ENCODE measurements at places on chromosomes 16 and 17.
A peak's percentile ranks its signal among the peaks of the same experiment; 100 is the strongest.

- peak; percentile 34 for DNase-seq
Measured at GRCh38 chr17:10357768-10358167, 15.0 kb downstream of the MYH13 start.

DNA sequence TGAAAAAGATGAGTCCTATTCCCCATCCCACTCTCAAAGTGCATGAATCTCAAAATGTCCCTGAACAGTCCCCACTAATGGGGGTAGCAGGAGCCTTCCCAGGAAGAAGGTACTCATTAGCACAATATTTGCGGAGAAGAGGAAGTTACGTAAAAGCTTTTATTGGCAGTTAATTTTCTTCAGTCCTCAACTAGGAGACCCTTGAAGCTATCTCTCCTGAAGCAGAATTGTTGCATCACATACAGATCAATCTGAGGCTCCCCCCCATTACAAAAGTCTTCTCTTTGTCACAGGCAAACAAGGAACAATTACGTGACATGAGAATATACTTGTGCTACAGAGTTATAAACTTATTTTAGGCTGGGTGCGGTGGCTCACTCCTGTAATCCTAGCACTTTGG is 14.2 kb downstream of the SLFN12L start:
- DNase-seq = no peak

DNA sequence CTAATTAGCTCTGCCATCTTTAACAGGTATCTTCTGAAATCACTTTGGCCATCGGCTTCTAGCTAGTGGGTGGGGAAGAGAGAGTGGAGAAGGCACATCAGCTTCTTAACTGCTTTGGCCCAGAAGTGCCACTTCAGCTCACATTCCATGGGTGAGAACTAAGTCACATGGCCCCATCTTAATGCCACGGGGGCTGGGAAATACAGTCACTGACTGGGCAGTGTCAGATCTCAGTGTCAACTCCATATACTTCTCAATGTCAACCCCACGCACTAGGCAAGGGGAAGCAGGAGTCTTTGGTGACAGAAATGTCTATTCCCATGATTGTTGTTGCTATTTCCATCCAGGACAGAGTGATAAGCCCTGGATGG is 29.4 kb downstream of the CCR7 start:
- no peak for DNase-seq

GRCh38 chr16:52812678-52813556 is 239.8 kb downstream of the CHD9NB start:
- no peak for DNase-seq

DNA sequence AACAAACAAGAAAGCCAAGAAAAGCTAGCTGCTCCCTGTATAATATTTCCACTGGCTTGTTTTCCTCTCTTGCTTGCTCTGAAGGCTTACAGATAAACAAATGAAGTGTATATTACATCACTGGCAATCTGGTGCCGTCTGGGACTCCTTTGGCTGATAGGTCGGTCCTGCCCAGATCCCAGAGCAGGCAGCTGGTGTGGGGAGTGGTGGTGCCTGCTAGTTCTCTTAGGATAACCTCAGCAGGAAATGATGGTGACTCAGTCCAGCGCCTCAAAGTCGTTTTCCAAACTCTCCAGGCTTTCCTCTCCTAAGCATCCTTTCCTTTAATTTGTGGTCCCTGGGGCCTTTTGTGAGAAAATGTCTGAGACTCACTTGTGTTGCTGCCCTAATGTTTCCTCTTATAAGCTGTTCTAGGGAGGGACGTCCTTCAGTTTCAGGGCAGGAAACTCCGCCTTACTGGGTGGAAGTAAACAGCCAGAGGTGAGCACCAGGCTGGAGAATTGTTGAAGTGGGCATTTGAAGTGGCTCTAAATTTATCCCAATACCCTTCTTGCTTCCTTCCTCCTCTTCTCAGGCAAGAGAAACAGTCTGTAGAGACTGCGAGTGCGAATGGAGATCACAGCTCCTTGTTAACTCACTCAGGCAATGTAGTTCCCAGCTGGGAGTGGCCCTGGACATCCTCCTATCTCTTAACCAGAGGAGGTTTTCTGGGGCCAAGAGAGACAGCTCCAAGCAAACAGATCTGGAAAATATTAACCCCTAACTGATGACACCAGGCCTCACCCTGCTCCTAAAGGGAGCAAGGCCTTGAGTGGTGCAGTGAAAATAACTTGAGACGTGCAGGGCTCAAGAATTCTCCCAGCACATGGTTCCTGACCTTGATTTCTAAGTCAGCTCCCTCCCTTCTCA is 34.9 kb downstream of the CD300LF start:
- no peak for DNase-seq

DNA sequence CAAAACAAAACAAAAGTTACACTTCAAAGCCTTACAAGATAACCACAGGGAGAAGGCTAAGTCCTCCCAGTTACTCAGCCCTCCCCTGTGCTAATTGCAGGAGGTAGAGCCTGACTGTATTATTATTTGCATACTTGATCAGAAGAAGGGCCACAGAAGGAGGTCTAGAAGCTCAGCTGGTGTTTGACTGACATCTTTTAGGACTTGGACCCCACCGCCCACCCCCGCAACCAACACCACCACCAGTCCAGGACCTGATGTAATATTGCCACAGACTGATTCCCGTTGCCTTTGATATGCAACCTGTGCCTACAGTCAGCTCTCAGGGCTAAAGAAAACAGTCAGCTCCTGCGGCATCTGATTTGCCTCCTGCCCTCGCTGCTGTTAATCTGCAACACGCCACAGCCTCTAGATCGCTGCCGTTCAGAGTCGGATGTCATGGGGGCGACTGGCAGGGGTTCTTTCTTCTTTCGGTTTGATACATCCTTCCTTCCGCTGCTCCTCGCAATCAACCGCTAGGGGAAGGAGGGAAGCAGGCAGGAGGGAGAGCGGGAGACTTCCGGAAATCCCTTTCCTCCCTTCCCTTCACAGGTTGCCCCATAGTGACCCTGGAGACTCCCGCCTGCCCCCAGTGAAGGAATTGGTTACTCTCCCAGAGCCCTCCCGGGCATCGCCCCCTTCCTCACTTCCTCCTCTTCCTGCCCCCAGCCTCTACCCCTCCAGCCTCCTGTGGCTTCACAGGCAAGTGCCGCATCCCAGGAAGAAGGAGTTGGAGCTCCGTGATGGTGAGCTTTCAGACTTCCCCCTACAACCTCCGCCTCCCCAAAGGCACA is 90.5 kb upstream of the SOX9 start:
- DNase-seq = peak; percentile 16

- DNase-seq = no peak
Measured at GRCh38 chr17:43079641-43080302, 45.4 kb downstream of the BRCA1 start.

GRCh38 chr17:78535273-78536197 is 41.7 kb downstream of the DNAH17 start:
- no peak for DNase-seq

- DNase-seq = no peak
Measured at GRCh38 chr16:8436931-8437330, 153.4 kb downstream of the TMEM114 start.

- DNase-seq = peak; percentile 75
Measured at GRCh38 chr16:117379-118365, 20.8 kb downstream of the NPRL3 start.

- no peak for DNase-seq
Measured at GRCh38 chr17:20281860-20282259, 185.5 kb downstream of the LGALS9B start.

DNA sequence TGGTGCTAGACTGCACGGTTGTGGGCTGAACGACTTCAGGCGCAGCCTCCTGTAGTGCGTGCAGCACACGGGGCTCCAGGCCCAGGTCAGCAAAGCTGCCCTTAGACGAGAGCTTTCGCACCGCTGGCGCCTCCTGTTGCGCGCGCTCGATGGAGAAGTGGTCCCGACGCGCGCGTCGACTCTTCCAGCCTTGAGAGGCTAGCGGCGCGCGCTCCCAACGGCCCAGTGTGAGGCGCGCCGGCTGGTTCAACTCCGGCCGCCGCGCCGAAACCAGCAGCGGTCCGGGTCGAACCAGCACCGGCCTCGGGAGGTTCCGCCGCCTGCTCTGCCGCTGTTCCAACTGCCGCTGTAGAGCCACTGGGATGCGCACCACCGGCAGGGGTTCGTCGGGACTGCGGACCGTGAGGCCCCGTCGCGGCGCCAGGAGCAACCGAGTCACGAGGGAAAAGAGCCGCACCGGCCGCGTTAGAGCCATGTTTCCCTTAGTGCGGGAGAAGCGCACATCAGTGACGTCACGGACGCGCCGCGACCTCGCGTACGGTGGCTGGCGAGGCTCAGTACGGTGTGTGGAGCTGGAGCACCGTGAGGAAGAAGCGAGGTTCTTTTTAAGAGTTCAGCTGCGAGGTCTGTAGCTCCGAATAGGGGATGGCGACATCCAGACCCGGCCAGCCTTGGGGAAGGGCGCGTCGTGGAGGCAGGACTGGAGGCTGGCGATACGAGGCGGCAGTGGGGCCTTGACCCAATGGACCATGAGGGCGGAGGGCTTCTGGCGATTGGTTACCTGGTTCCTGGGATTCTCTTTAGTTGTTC is at the start of the genes DDX28 and DUS2:
Gene DDX28 (minus strand): TSS at position 505 of the 810 bp plus-strand sequence. CDS start 30 bp downstream, at position 475.
Gene DUS2 (plus strand): TSS at position 557 of the 810 bp plus-strand sequence. CDS start 14,740 bp downstream, outside the sequence.
- DNase-seq = peak; percentile 94

DNA sequence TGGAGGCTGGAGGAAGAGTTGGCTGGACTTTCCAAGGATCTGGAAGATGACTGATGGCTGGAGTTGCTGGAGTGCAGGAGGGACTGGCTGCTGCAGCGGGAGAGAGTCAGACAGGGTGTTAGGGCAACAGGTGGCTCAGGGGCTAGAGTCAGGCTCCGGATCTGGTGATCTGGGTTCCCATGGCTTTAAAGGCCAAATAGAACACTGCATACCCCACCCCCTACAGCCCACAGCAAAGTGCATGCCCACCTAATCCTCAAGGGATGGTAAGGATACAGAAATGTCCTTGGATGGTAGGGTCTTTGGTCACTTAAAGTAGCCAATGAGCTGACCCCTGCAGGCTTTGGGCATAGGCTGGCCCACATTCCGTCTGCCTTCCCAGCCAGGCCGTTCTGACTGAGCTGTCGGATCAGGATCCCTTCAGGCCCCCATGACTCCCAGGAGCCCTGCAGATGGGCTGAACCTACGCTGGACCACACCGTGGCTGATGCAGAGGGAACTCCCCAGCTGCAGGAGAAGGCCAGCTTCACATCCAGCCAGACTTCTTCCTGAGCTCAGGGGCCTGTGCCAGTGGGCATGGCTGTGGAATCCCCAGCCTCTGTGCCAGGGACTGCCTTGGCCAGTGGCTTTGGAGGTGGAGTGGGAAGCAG is 13.9 kb downstream of the TNS4 start:
- DNase-seq = no peak

DNA sequence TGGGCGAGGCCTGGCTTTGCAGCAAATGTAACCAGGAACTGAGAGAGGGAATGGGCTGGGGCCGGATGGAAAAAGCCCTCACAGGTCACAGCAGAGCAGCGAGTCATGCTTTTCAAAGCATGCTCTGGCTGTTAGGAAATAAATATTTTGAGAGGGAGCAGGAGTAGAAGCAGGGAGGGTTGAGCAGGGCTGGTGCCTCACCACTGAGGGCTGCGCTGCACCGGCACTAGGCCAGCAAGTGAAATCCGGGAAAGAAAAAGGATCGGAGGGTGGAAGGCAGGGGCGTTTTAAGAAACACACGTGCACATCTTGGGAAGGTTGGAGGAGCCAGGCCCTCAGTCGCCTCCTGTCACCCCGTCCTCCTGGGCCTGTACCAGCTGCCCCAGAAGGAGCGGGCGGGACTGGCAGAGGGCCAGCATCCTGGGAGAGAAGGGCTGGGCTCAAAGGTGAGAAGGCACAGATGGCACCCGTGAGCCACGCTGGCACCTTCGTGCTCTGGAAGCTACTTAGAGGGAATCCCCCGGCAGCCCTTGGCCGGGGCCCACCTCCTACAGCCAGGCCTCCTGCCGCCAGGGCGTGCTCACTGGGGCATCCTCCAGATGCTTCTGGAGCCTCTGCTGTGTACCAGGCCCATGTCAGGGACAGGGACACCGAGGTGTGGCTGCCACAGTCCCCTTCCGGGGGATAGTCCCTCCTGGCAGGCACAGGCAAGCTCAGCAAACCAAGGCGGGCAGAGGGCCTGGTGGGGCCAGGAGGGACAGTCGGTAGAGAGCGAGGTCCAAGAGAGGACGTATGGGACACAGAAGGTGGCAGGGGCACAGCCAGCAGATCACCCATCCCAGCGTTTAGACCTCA is 71.5 kb upstream of the PLCG2 start:
- DNase-seq = no peak

GRCh38 chr16:14527411-14528044 is 102.5 kb downstream of the PARN start:
- DNase-seq = no peak

GRCh38 chr16:52929478-52930400 is 123.0 kb downstream of the CHD9NB start:
- no peak for DNase-seq

DNA sequence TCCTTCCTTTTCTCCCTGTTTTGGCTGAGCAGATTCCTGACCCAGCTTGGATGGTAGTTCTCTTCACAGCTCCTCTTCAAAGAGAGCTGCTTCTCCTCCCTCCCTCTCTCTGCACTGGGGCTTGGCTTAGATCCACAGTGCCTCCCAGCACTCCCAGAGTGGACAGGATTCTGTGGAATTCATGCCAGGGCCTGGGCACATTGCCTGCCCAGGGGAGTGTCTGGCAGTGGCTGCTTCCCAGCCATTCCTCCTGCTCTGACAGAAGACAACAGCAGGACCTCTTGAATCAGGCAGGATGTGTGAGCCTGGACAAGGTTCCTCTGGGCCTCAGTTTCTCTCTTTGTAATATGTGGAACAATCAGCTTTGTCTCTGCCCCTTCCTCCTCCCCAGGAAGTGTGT is 4.5 kb upstream of the MMP28 start:
- DNase-seq = no peak

DNA sequence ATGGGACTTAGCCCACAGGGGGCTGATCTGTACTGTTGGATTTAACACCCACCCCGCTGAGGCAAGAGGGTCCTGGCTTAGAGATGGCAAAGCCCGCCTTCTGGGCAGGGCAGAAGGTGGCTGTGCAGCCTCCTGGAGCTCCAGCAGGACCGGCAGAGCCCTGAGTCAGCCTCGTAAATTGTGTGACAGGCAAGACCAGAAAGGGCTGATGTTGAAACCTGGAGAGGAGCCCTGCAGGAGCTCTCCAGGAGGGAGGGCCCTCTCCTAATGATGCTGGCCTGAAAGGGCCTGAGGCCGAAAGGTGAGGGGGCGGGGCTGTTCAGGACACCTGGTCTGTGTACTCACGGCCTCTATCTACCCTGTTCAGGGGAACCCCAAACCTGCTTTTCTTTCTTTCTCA is 22.5 kb upstream of the MYO15B start:
- DNase-seq = no peak

DNA sequence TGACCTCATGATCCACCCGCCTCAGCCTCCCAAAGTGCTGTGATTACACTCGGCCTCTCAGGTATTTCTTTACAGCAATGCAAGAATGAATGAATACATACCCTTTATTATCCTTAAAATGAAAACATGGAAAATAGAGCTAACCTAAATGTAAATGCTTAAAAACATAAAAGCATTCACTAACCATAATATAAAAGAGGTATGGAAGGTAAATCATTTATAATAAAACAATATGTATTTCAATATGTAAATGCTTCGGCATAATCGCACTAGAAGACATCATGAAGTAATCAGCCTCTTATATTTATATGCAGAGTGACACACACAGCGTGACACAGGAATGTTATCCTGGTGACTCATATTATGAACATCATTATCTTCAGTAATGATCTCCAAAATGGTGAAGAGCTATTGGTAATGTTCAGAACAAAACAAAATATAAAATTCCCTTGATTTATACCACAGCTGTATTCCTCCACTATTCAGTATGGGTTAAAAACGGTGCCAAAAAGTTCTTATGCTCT is 53.9 kb downstream of the AIPL1 start:
- no peak for DNase-seq

Measured in stimulated activated CD4-positive, alpha-beta T cell treated with anti-CD3 and anti-CD28 coated beads, Interleukin-15, amount 100 ng/mL, for 24 hours (primary cell).